ENCODE measurements at places on chromosomes 16 and 17.

DNA sequence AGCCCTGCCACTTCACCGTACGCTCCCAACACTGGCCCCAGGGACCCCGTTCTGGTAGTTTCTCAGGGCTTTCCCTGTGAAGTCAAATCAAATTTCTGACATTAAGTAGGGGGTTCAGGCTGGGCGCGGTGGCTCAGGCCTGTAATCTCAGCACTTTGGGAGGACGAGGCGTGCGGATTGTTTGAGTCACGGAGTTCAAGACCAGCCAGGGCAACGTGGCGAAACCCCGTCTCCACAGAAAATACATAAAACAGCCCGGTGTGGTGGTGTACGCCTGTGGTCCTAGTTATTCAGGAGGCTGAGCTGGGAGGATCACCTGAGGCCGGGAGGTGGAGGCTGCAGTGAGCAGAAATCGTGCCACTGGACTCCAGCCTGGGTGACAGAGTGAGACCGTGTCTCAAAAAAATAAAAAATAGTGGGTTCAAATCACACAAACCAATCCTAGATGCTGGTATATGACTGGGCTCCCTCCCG lies 632 bp downstream of the CYBC1 start:
- DNase-seq = no peak

DNA sequence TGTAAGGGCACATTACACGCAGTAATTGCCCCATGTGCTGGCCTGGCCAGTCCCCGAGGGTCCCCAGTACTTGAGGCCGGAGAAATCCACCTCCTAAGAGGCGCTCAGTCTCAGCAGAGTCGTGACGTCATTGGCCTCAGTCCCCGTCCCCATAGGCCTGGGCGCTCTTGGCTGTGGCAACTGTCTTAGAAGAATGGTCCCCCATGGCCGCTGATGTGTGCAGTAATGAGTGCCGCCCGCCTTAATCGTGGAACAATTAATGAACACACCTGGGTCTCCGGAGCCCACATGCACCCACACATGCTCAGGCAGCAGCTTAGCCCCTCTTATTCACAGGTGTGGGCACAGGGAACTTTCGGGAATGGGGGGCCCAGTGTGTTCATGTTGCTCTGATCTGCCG lies 86.5 kb upstream of the PLCG2 start:
- DNase-seq = no peak

DNA sequence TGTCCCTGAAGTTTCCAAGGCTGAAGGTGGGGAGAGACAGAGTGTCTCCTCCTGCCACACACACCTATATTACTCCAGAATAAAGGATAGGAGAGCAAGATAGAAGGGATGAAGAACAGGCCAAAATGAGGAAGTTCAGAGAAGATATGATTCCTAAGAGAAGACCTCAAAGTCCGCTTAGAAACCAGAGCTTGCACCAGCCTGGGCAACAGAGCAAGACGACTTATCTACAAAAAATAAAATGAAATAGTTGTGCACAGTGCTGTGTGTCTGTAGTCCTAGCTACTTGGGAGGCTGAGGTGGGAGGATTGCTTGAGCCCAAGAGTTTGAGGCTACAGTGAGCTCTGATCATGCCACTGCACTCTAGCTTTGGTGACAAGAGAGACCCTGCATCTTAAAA lies 128.2 kb downstream of the HS3ST3B1 start:
- no peak for DNase-seq

DNA sequence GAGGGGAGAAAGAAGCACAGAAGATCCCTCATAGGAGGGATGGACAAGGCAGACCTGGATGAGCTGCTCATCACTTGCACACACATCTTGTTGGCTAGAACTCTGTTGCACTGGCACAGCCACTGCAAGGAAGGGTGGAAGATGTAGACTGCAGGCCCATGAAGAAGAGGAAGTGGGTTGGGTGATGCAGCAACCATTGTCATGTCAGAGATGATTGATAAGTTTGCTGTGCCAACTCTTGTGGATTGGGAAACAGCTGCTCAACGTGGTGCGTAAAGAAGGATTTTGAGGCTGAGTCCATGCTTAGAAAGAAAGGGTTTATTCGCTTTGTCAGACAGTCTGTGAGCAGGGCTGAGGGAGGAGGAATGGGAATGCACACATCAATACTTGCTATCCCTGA lies 161.4 kb upstream of the MPHOSPH6 start:
- DNase-seq = no peak

GRCh38 chr17:65109990-65110680 lies 27.0 kb upstream of the RGS9 start:
- peak; percentile 47 for DNase-seq

DNA sequence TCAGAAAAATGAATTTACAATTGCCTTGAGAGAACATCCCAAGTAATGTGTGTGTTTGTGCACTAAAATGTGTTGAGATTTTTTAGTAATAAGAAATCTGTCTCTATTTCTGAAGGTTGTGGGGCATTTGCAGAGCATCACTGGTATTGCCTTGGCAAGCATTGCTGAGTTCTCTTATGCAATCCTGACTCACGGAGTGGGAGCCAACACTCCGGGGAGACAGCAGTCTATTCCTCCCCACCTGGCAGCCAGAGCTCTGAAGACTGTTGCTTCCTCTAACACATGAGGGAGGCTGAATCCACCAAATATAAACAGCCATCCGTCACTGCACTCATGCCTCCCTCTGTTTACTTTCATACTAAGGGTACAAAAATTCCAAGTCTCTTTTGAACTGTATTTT lies 10.6 kb downstream of the CNTD1 start:
- DNase-seq = peak; percentile 64

GRCh38 chr16:49620158-49620868 lies 235.6 kb downstream of the ZNF423 start:
- peak; percentile 82 for DNase-seq

- peak; percentile 97 for DNase-seq
Measured at GRCh38 chr16:73949574-73950320, 346.9 kb upstream of the PSMD7 start.

DNA sequence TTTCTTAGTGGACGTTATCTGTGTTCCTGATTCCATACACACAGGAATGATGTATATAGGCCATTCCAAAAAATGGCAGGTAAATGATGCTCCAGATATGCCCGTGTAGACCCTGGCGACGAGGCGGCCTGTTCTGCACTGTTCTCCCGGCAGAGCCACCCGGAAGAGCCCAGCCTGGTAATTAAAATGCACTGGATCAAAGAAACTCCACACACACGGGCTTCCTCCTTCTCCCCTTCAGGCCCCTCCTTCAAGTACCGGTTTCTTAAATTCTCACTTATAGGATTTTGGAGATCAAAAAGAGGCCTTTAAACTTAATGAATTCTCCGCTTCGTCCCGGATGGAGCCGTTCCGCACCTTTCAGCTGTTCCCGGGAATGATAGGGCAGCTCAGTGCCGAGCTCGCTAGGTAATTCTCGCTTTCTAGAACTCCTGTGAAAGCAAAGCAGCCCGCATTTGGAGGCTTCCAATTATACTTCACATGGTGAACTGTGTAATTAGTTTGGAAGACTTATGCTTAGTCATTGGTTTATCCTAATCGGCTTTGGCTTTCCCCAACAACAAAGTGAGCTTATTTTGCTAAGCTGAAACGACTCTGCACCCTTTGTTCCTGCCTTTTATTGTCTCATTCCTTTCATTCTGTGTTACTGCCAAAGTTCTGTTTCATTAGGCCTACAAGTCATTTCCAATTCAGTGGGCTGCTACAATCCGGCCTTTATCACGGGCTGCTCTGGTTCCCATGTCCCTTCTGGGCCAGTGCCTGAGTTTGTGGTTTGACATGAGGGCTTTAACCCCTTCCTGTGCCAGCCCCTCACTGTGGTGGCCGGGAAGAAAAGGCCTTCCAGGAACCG lies 150.0 kb downstream of the MSI2 start:
- no peak for DNase-seq

GRCh38 chr16:74501484-74502478 lies 80.5 kb upstream of the CLEC18B start:
- no peak for DNase-seq

DNA sequence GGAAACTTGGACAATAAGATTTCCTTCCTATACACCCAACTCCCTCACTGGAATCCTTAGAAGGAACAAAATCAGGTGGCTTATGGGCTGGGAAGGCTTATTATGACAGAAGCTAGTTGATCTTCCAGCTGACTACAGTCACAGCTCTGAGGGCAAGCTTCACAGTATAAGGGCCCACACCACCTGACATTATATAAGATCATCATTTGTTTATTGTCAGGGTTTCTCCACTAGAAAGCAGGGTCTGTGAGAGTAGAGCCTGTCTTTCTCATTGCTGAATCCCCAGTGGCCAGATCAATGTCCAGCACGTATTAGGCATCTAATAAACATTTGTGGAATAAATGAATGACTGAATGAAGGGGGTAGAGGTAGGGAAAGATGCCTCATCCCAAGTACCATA lies 57.8 kb upstream of the PHOSPHO1 start:
- no peak for DNase-seq

DNA sequence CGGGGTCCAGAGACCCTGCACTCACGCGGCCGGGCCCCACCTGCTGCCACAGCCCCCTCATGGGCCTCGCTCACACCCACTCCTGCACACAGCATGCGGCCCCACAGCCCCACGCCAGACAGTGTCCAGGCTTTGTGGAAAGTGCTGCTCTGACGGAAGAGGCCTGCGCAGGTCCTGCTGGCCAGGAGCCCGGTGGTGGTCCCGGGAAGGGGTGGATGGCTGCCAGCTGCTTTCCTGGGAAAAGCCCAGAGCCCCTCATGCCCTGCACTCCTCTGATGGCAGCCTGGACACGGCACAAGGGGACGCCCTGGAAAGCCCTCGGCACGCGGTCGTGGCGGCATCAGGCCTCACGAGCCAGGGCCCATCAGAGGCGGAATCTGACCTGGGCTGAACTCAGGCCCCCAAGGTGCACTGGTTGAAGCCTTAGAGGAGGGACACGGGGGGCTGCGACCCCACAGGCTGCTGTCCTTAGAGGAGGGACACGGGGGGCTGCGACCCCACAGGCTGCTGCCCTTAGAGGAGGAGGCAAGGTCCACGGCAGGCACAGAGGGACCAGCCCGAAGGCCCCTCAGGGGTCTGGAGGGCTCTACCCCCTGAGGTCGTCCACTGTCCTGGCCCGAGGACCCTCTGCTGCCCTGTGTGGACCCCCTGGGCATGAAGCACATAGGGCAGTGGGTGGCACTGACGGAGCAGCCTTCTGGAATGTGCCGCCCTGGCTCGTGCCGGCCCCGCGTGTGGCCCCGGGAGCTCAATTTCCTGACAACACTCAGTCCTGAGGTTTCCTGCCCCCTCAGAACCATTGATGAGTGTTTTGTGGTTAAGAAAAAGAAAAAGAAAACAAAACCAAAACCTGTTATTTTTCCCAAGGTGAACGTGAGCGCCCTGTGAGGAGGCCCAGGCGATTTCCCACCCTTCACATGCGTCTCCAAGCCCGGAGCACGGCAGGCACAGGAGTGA lies 22.1 kb downstream of the SOX8 start:
- DNase-seq = peak; percentile 7

DNA sequence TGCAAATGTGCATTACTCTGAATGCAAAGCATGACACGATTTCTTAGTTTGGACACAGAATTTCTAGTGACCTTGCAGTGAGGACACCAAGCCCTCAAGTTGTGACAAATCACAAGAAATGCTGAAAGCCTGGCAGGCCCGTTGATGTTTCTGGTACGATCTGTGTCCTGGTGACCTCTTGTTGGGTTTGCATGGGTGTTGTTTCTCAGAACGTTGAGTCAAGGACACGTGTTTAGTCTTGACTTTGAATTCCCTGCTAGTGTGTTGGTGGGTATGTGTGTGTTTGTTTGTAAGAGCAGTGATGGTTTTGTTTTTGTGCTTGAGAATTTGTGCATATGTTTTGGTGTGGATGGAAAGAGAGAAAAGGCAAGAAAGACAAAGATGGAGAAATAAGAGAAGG lies 37.8 kb upstream of the MAF start:
- no peak for DNase-seq

DNA sequence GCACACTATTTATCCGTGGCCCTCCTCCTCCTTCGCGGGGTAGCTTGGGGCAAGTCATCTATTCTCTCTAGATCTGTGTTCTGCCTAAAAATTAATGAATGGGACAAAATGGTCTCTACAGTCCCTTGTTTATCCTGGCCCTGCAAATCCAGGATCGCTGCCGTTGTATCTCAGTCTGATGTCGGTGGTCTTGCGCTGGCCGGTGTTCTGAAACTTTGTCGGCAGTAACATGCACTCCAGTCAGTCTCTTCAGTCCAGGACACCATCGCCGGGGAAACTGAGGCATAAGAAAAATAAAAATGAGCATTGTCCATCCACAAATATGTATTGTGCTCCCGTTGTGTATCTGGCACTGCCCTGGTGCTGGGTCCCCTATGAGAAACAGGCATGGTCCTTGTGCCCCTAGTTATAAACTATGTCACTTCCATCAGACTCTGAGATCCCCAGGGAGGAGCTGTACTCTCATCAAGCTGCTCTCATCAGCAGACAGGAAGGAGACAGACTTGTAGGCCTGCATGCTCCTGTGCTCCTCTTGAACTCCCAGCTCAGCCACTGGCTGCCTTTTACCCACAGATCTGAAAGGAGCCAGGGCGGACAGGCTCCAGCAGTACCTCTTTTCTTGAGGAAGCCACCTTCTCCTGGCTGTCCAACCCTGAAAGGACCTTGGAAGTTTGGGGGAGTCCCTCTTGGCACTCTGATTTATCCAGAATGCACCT lies 13.7 kb upstream of the CA4 start:
- no peak for DNase-seq

DNA sequence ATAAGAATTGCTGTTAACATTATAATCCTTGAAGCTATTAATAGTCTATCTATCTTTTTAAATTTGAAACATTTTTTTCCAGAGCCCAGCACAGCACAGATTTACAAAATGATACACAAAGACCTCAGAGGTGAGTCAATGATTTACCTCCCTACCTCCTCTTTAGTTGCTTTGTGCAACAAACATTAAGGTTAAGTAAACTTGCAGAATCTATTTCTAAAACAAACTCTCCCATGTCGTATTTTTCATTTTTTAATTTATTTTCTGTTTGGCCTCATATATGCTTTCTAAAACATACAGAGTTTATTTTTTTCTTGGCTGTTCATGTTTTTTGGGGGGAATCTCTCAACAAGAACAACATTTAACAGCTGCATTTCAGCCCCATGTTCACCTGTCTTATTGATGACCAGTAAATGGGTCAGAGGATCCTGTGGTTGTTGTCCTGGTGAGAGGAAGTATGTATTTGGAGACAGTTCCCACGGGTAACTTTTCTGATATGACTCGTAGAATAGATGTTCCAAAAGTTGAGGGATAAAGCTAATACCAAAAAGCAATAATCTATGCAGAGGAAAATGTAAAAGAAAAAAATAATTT lies 42.6 kb downstream of the ABCA9 start:
- no peak for DNase-seq

DNA sequence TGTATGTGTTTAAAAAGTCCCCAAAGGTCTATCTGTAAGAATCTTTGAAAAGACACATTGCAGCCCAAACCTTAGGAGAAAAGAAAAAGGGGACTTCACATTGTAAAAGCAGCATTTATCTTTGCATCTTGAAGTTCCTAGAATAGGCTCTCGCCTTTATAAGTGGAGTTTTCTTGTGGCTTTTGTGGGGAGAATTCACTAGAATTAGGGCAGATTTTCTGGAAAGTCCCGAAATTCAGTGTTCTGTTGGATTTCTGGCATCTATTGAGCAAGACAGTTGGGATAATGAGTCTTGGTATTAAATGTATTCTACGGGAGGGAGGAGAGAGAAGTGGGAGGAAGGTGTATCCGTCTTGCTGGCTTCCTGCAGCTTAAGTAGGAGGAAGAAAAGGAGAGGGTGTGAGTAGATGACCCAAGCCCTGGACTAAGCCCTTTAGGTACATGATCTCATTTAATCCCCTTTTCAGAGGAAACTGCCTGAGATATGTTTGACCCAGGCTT lies 62.6 kb downstream of the PRKCA start:
- DNase-seq = no peak

Measured in fibroblast of skin of right biceps (primary cell).